ENCODE measurements at places on chromosomes 7 and 10.

DNA sequence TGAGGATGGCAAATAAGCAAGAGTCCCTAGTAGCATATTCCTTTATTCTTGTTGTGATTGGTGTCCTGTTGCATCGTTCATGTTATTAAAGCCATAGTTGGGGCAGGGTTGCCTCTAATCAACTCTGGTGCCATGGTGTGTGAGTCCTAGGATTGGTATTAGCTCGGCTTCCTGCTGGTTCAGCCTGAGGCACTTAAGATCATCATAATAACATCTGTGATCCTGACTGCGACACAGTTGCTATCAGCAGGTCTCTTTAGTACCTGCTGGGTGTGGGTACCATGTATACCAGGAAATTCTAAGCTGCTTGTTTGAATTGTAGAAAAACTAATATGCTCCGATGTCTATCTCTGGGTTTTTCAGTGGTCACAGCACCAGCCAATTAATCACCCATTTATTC is 1.6 kb downstream of the WEE2 start:
- peaks cover 11% of the 10 kb centered on the region for H3K27me3 ChIP-seq
- H3K36me3 ChIP-seq, result no peaks in the 10 kb centered on the region
- H3K4me1 ChIP-seq, result peaks cover 4% of the 10 kb centered on the region
- no peak overlapping the region for H3K27ac ChIP-seq
- no peak overlapping the region for H3K4me3 ChIP-seq

- peaks cover 2% of the 10 kb centered on the region for H3K36me3 ChIP-seq
- H3K27me3 ChIP-seq, result peaks cover 41% of the 10 kb centered on the region
- H3K4me1 ChIP-seq, result peaks cover 4% of the 10 kb centered on the region
- H3K4me3 ChIP-seq, result no peak overlapping the region
- H3K27ac ChIP-seq, result no peak overlapping the region
- DNase-seq, result no peak
Observed at GRCh38 chr7:70698219-70698832, 433.6 kb upstream of the GALNT17 start.

- DNase-seq, result no peak
- no peaks in the 10 kb centered on the region for H3K27me3 ChIP-seq
- H3K4me3 ChIP-seq, result no peak overlapping the region
- H3K27ac ChIP-seq, result no peak overlapping the region
- peaks cover 49% of the 10 kb centered on the region for H3K4me1 ChIP-seq
- peaks cover 13% of the 10 kb centered on the region for H3K36me3 ChIP-seq
Observed at GRCh38 chr10:73876971-73877370, 2.6 kb upstream of the CAMK2G start.

GRCh38 chr7:81516898-81517297 is 252.9 kb downstream of the HGF start:
- H3K27me3 ChIP-seq, result no peaks in the 10 kb centered on the region
- H3K4me3 ChIP-seq, result no peak overlapping the region
- H3K4me1 ChIP-seq, result no peaks in the 10 kb centered on the region
- no peaks in the 10 kb centered on the region for H3K36me3 ChIP-seq
- no peak for DNase-seq
- H3K27ac ChIP-seq, result no peak overlapping the region

DNA sequence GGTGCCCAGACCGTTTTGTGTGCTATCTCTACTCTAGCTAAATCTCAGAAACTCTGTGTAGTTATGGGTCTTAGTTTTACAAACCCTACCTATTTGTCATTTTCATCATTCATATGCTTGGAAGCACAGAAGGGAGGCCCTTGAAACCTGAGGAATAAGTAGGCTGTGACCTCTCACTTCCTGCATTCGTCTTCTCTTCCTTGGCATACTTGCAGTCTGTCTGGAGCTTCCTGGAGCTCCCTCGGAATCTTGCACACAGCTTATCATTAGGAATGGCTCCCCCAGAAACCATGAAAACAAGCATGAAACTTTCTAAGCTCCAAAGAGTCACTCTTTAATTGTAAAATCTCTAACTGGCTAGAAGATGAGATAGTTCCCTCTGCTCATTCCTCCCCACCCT is 376.9 kb upstream of the MYO3A start:
- H3K27ac ChIP-seq, result no peak overlapping the region
- no peaks in the 10 kb centered on the region for H3K4me1 ChIP-seq
- H3K36me3 ChIP-seq, result no peaks in the 10 kb centered on the region
- DNase-seq, result no peak
- H3K4me3 ChIP-seq, result no peak overlapping the region
- no peaks in the 10 kb centered on the region for H3K27me3 ChIP-seq

- no peak overlapping the region for H3K27ac ChIP-seq
- no peak overlapping the region for H3K4me3 ChIP-seq
- no peak for DNase-seq
- no peaks in the 10 kb centered on the region for H3K27me3 ChIP-seq
- H3K36me3 ChIP-seq, result peaks cover 4% of the 10 kb centered on the region
Observed at GRCh38 chr7:108486291-108486966, 30.2 kb upstream of the NRCAM start.

- H3K27me3 ChIP-seq, result peaks cover 5% of the 10 kb centered on the region
- H3K4me1 ChIP-seq, result no peaks in the 10 kb centered on the region
- no peak overlapping the region for H3K4me3 ChIP-seq
- DNase-seq, result no peak
Observed at GRCh38 chr10:117418121-117418520, 42.9 kb upstream of the PDZD8 start.

DNA sequence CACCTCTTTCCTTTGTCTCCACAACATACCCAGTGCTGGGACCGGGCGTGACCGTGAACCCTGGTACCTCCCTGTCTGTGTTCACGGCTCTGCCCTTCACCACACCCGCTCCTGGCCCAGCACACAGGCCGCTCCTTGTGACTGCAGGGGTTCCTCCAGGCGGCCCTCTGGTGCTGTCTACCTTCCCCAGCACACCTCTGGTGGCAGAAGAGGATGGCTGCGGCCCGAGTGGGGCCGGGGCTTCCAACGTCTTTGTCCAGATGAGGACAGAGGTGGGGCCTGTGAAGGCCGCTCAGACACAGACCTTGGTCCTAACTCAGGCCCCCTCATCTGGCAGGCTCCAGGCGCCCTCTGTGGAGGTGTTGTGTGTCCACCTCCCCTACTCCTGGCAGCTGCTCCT is 55.4 kb upstream of the SGMS1 start:
- H3K27me3 ChIP-seq, result no peaks in the 10 kb centered on the region
- no peak overlapping the region for H3K4me3 ChIP-seq
- no peak overlapping the region for H3K27ac ChIP-seq
- no peaks in the 10 kb centered on the region for H3K36me3 ChIP-seq
- H3K4me1 ChIP-seq, result no peaks in the 10 kb centered on the region

GRCh38 chr7:24981171-24981951 is 1.4 kb upstream of the OSBPL3 start:
- peak overlapping the region; percentile 95 for H3K4me3 ChIP-seq
- peak overlapping the region; percentile 70 for H3K27ac ChIP-seq
- peaks cover 18% of the 10 kb centered on the region for H3K36me3 ChIP-seq
- peak; percentile 69 for DNase-seq
- peaks cover 3% of the 10 kb centered on the region for H3K27me3 ChIP-seq
- H3K4me1 ChIP-seq, result peaks cover 35% of the 10 kb centered on the region

DNA sequence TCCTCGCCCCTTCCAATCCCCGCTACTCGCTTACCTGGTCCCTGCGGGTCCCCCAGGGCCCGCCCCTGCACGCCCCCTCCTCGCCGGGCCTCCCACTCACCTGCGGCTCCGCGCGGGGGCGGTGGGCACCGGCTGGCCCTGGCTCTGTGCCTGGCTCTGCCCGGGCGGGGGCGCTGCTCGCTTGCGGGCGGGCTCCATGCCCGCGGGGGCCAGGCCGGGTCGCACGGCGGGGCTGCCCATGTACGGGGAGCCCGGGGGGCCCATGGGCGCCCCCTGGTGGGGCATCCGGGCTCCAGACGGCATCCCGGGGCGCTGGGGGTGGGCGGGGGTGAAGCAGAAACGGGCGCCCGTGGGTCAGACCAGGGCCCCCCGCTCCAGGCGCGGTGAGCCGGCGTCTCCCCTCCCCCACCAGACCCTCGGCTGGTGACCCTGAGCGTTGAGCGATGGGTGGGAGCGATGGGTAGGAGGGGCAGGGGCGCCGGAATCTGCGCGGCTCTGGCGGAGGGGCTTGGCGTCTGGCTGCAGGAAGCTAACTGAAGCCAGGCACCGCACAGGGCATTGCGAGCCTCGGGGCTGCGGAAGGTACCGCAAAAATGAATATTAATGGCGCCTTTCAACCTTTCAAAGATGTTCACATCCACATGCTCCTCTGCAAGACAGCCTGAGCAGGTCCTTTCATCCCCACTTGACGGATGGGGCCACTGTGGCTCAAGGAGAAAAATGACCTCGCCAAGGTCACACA is 3.0 kb downstream of the SMARCD3 start:
- H3K27ac ChIP-seq, result no peak overlapping the region
- peaks cover 48% of the 10 kb centered on the region for H3K27me3 ChIP-seq
- H3K4me3 ChIP-seq, result peak overlapping the region; percentile 57
- H3K36me3 ChIP-seq, result peaks cover 2% of the 10 kb centered on the region
- DNase-seq, result peak; percentile 63
- H3K4me1 ChIP-seq, result peaks cover 35% of the 10 kb centered on the region

DNA sequence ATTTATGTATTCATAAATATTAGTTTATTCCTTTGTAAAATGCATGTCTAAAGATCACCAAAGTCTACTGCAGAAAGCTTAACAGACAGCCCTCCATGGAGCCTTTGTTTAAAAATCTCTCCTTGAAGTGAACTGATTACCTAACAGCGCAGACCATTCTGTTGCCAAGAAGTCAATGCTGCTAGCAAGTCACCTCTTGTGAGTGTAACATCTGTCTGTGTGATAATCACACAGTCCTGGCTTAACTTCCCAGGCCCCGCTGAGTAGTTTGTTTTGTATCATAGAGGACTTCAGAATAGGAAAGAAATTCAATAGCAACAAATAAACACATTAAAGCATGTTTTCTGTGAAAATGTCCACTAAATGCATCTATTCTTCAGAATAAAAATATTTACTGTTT is 435.3 kb upstream of the IGFBP3 start:
- no peaks in the 10 kb centered on the region for H3K4me1 ChIP-seq
- H3K27me3 ChIP-seq, result no peaks in the 10 kb centered on the region
- H3K4me3 ChIP-seq, result no peak overlapping the region
- no peak overlapping the region for H3K27ac ChIP-seq
- no peak for DNase-seq
- H3K36me3 ChIP-seq, result no peaks in the 10 kb centered on the region

GRCh38 chr10:6535156-6535764 is 44.8 kb downstream of the PRKCQ start:
- no peak overlapping the region for H3K27ac ChIP-seq
- DNase-seq, result no peak
- peaks cover 47% of the 10 kb centered on the region for H3K36me3 ChIP-seq
- H3K4me3 ChIP-seq, result no peak overlapping the region
- H3K4me1 ChIP-seq, result peaks cover 58% of the 10 kb centered on the region
- H3K27me3 ChIP-seq, result no peaks in the 10 kb centered on the region

DNA sequence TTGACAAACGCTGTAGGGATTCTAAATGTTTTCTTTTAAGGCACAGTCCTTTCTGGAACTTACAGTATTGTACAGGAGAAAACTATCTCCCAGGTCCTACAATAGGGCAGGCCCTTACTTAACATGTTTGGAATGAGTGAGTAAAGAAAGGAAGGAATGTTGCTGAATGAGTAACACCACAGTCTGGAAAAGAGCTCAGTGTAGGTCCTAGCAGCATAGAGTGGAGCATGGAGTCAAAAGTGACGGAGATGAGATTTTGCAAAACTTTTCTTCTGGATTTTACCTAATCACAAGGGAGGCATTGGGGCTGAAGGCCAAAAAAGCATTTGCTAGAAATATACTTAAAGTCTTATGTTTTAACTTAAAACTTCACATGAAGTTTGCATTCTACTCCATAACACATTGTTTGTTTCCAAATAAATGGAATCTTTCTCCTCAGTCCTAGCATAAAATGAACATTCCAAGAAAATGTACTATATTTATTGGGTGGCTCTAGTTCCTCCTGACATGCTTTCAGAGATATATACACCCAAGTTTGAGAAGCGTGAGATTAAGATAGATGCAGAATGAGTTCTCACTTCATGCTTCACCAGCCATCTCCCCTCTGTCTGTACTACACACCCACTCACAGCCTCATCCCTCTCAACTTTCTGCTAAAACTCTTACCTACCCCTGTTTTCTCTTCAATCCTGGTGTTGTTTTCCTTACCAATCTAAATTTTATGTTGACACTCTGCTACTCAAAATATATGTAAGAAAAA is 20.2 kb upstream of the ADD3 start:
- no peak for DNase-seq
- H3K27ac ChIP-seq, result no peak overlapping the region
- no peaks in the 10 kb centered on the region for H3K36me3 ChIP-seq
- no peak overlapping the region for H3K4me3 ChIP-seq
- H3K4me1 ChIP-seq, result no peaks in the 10 kb centered on the region
- H3K27me3 ChIP-seq, result peaks cover 25% of the 10 kb centered on the region

- no peak overlapping the region for H3K27ac ChIP-seq
- H3K27me3 ChIP-seq, result no peaks in the 10 kb centered on the region
- DNase-seq, result no peak
- no peaks in the 10 kb centered on the region for H3K4me1 ChIP-seq
- no peaks in the 10 kb centered on the region for H3K36me3 ChIP-seq
Observed at GRCh38 chr7:52973126-52973525, 62.3 kb upstream of the POM121L12 start.

- DNase-seq, result no peak
- no peaks in the 10 kb centered on the region for H3K36me3 ChIP-seq
- no peaks in the 10 kb centered on the region for H3K27me3 ChIP-seq
- H3K4me1 ChIP-seq, result no peaks in the 10 kb centered on the region
- H3K4me3 ChIP-seq, result no peak overlapping the region
- H3K27ac ChIP-seq, result no peak overlapping the region
Observed at GRCh38 chr10:57706576-57707299, 561.0 kb downstream of the IPMK start.

GRCh38 chr10:31133792-31134310 is 102.2 kb upstream of the ZNF438 start:
- peak; percentile 52 for DNase-seq
- peak overlapping the region; percentile 87 for H3K4me3 ChIP-seq
- peak overlapping the region; percentile 95 for H3K27ac ChIP-seq
- H3K27me3 ChIP-seq, result no peaks in the 10 kb centered on the region

DNA sequence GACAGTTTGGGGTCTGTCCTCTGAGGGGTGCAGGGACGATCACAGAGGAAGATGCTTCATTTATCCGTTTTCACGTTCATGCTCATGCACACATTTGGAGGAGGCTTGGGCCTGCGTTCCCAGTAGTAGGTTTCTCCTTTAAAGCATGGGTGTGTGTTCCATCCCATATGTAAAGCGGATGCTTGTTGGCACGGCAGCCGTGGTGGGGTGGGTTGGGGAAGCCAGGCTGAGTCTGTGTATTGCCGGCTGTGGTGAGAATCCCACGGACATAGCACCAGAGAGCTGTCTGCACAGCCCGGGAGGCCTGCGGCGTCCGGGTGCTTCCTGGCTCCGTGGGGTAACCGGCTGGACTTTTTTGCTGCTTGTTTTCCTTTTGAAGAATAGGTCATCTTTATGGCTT is 440 bp downstream of the JAKMIP3 start:
- no peak for DNase-seq
- peaks cover 3% of the 10 kb centered on the region for H3K4me1 ChIP-seq
- H3K36me3 ChIP-seq, result no peaks in the 10 kb centered on the region

- peaks cover 23% of the 10 kb centered on the region for H3K27me3 ChIP-seq
- DNase-seq, result no peak
- no peak overlapping the region for H3K4me3 ChIP-seq
- no peaks in the 10 kb centered on the region for H3K36me3 ChIP-seq
Observed at GRCh38 chr10:49387071-49387470, 8.8 kb downstream of the DRGX start.

GRCh38 chr10:80148166-80148805 is 15.8 kb downstream of the PLAC9 start:
- no peak for DNase-seq
- H3K27me3 ChIP-seq, result no peaks in the 10 kb centered on the region
- no peak overlapping the region for H3K27ac ChIP-seq
- peaks cover 44% of the 10 kb centered on the region for H3K36me3 ChIP-seq
- peaks cover 15% of the 10 kb centered on the region for H3K4me1 ChIP-seq
